ENCODE measurements at places on chromosomes 1 and 21.

DNA sequence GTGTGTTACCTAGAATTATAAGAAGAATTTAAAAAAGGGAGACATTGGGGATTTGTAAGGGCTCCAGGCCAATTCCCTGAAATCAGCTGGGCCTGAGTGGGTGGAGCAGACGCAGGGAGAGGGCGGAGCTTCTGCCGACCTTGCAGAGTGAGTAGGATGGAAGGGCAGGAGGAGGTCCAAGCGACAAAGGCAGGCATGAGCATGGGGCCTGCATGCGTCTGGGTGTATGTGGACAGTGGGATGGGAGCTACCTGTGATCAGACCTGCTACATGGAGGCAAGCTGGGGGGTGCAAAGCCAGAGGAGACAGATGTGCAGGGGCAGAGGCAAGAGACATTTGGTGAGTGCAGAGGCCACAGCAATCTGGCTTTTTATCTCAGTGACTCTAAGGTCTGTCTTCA is 105.3 kb upstream of the OLIG2 start:
- no peak for DNase-seq

GRCh38 chr1:204888294-204888693 is 17.6 kb downstream of the NFASC start:
- DNase-seq: no peak

DNA sequence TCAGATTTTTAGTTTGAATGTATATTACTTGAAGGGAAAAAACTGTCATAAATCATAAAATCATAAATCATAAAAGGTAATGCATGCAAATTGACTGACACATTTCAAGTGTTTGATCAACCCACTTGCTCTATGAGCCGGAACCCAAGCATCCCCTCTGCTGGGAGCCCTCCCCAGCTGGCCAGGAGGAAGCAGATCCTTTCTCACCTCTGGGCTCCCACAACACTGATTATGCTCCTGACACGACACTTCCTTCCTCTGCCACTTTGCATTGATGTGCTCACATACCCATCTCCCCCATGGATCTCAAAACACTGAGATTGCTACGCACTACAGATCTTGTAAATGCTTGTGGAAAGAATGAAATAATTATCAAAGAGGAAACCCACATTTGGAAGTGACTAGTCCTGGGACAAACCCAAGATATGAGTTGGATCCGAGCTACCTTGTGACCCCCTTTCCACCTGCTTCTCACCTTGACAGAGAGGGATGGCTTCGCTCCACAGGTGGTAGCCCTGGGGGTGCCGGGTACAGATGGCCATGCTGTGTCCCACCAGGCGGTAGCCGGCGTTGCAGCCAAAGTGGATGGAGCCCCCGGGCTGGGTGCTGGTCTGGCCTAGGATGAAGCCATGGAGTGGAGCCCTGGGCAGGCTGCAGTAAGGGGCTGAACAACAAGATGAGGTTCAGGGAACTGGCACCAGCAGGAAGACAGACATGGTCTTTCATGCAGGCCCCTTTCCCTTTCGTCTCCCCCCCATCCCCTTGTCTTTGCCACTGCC is 104.6 kb downstream of the ZSCAN20 start:
- no peak for DNase-seq

- DNase-seq: no peak
Measured at GRCh38 chr1:11790880-11791715, 14.7 kb downstream of the MTHFR start.

DNA sequence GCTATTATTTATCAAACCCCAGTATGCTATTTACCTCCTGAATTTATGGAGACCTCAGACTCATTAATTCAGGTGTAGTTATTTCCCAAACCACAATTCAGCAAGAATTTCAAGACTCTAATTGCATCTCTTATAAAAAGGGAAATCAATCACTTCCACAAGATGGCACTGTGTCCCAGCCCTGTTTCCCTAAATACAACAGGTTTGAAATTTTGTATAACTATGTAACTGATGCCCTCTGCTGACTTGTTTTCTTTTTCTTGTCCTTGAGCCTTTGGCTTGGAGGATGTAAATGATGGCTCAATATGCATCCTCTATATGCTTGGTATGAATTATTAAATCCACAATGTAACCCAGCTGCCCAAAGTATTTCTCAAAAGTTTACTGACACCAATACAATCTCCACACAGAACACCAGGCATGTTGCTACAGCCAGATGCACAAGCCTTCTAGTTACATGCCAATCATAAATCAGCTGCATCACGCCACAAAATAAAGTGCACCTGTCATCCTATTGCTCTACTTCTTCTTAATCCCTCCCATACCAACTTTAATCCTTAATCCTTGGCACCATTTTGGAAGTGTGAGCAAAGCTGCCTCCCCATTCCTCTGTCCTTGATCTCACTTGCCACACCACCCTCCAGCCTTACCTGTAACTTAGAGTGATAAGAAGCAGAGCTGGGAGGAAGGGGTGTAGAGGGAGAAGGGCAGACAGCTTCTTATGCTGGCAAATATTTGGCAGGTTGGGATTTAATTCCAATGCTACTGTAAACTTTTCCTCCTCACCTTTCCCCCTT is 9.0 kb downstream of the C1orf105 start:
- DNase-seq: no peak

GRCh38 chr1:93801471-93801870 is 77.5 kb downstream of the DNTTIP2 start:
- no peak for DNase-seq

All from stimulated activated CD8-positive, alpha-beta memory T cell treated with anti-CD3 and anti-CD28 coated beads, Interleukin-2, amount 100 ng/mL, for 48 hours (primary cell).